ENCODE measurements at places on chromosomes 11 and 22.

GRCh38 chr11:13140873-13141655 lies 131.9 kb downstream of the RASSF10 start:
- no peak for DNase-seq

DNA sequence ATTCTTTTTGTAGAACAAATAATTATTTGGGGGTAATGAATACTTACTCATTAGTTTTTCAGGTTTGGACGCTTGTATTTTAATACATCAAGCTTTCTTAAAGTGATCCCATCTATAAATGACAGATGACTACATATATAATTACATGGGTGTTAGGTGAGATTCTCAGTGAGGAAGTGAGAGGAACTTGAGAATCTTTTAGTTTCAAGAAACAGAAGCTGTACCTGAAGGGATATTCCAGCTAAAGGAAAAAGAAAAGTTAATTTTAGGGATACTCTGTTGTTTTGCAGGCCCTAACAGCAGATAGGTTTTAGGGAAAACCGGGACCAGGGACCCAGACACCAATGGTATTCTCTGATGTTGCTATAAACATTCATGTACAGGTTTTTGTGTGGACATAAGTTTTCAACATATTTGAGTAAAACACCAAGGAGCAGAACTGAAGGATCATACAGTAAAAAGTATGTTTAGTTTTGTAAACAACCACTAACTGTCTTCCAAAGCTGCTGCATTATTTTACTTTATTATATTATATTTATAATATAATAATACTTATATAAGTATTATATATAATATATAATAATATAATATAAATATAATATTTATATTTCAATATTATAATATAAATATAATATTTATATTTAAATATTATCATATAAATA lies 24.1 kb upstream of the PHOX2A start:
- no peak for DNase-seq

DNA sequence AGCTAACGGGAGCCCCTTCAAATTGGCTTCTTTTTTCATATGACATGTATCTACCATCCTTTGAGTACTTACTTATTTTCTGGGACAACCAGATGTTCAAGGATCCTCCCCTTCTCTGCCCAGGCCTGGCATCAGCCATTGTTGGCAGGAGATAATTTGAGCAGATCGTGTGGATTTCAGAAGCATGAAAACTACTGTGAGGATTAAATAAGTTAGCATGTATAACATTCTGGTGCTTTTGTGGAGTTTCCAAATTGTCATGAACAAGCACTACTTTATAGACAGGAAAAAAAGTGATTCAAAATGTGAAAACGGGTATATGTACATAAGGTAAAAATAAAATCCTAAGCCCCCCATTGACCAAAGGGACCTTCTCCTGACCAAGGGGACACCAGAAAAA lies 2.1 kb upstream of the NADSYN1 start:
- no peak for DNase-seq

GRCh38 chr22:19723983-19724827 lies 866 bp downstream of the GP1BB start:
- DNase-seq, result peak; percentile 85

- no peak for DNase-seq
These were observed 35.9 kb upstream of the PDE3B start for GRCh38 chr11:14607713-14608112.

GRCh38 chr11:32751381-32751780 lies 43.1 kb downstream of the CCDC73 start:
- peak; percentile 7 for DNase-seq

- no peak for DNase-seq
These were observed 469.8 kb downstream of the BRD1 start for GRCh38 chr22:49357661-49358440.

DNA sequence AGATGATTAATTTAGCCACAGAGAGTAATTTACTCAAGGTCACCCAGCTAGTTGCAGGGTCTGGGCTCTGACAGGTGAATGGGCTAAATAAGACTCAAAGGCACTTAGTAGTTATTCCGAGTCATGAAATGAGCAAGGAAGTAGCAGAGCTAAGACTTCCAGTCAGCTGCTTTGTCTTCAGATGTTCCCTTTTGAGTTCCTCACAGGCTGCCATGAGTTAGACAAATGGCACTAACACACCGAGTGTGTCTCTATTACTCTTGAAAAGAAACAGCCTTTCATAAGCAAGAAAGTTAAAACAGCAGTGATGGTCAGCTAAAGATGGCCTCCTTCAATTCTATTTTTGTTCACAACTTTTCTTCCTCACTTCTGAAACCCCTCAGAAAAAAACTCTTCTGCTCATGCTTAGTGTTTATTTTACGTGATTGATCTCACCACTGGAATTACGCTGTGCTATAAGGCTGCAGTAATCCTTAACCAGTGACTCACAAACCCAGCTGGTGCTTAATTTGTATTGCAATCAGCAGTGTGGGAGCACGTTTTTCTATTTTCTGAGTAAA lies 389.1 kb downstream of the AASDHPPT start:
- DNase-seq, result no peak

- no peak for DNase-seq
These were observed 52.4 kb upstream of the INCENP start for GRCh38 chr11:62071408-62071807.

GRCh38 chr11:128521682-128522054 lies 65.7 kb downstream of the ETS1 start:
- DNase-seq, result no peak

- DNase-seq, result peak; percentile 80
These were observed 19.9 kb downstream of the CARS1 start for GRCh38 chr11:3037040-3037944.

DNA sequence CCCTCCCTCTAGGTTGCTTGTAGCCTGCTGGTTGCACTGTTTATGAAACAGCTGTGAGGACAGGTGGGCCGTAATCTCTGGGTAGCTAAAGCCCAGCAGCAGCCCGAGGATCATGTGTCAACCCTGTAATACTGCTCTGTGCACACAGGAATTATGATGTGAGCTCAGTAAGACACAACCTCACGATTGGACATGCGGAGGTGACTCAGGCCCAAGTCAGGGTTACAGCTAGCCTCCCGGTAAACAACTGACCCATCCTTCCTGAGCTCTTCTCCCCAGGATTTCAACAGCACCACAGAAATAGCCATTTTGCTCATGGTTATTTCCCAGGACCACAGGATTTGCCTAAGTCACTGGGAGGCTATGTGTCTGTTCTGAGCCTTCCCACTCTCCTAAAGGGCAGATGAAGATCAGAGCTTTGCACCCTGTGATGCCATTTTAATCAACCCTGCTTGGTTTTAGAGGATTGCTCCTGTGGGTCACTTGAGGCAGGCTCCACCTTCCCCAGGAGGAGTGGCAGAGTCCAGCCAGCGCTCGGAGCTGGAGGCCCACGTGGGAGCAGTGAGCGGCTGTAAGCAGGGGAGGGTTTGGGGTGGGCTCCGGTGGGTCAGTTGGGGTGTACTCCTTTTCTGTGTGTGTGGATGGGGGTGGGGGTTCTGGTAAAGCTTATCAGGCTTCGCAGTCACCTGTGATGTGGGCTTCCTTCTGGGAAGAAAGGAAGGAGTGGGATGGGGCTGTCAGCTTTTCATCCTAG lies at the start of gene AMPD3:
AMPD3 (plus strand) TSS at position 387 of the 754 bp plus-strand sequence. CDS start 6,256 bp downstream, outside the sequence.
- DNase-seq, result no peak
